Fibroblast of skin of scalp (primary cell): ENCODE measurements at places on chromosomes 4 and X.

DNA sequence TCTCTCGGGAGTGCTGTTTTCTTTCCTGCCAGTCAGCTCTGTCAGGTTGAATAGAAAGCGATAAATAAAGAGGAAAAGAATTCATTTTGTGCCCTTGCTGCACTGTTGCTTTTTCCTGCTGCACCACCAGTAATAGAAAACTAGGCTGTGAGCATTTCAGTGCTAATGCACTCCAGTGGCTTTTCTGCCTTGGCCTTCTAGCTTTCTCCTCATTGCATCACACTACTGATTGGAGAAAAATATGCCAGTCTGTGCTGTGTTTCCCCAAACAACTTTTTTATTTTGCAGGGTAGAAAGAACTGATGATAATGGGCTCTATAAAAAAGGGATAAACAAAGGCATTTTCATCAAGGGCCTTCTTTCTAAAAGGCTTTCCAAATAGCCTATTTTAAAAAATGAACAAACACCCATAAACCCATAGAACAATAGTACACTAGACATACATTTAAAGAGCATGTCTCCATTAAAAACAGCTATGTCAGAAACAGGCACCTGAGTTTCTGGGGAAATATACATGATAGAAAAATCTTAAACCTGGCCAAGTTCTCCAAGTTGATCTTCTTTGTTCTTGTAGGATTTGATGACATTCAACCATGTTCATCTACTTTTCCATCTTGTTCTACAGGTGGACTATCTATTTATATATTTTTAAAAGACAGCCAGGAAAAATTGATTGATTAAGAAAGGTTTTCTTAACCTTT is 86.3 kb downstream of the GPRIN3 start:
- peak; percentile 48 for DNase-seq

DNA sequence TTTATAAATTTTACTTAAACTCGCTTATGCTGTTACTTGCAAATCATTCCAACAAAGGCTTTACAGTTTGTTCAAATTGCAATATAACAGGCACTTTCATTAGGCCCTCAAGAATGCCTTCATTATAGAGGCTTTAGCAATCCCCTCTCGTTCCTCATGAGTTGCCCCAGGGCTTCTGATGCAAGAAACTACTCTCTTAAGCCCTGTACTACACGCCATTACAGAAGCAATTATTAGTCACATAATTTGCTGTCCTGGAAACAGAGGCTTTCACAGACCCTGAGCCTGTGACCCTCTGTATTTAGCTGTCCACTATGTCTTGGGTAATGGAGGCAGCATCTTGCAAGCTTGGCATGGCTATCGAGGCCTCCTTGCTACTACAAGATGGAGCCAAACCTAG is 965.9 kb upstream of the DIAPH2 start:
- DNase-seq, result no peak

DNA sequence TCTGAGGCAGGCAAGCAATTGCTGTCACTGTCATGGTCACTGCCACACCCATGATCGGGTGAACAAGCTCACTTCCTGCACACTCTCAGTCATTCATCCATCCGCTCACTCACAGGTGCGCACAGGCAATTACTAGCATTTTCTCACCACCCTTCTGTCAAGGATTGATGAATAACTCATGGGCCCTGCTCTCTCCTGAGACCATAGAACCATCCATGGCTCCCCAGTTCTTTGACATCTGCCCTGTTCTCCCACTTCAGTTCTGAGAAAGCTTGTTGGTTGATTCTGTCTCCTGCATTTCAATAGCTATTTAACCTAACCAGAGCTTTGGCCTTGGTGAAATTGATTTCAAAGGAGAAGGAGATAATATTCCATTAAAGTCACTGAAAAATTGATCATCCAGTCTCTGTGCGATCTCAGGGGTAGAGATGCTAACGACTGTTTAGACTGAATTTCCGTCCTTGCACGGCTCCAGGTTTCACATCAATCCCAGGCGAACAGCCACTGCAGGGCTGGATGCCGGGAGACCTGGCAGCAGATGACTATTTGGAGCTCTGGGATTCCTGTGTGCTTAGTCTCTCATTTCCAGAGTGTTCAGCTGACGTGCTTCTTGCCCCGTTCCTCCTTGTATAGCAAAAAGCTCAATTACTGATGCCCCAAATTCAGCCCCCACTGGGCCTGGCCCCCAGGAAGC is 36.9 kb upstream of the ADRA2C start:
- peak; percentile 56 for DNase-seq

- DNase-seq, result no peak
Observed at GRCh38 chrX:69032601-69033000, 132.7 kb downstream of the PJA1 start.

GRCh38 chr4:1044469-1045192 is 33.2 kb downstream of the FGFRL1 start:
- DNase-seq, result no peak
